ENCODE measurements at places on chromosomes 2 and 18.

GRCh38 chr18:49638891-49639557 is 77.2 kb downstream of the LIPG start:
- H3K36me3 ChIP-seq: peaks cover 1% of the 10 kb centered on the region
- H3K27ac ChIP-seq: no peak overlapping the region
- no peak overlapping the region for H3K4me3 ChIP-seq

DNA sequence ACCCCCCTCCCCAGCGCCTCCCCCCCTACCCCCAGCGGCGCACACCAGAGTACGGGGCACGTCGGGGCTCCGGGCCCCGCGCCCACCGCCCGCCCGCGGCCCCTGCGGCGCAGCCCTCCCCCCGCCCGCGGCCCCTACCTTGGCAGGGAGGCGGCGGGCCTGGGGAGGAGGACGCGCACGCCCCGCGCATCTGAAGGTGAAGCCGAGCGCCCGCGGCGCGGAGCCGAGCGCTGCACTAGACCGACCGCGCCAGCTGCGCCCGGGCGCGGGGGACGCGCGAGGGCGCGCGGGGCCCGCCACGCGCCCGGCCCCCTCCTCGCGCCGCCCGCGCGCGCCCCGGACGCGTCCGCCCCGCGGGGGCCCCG is at the start of gene ZNF516:
Gene ZNF516 (minus strand): TSS at position 237 of the 365 bp plus-strand sequence. CDS start 52,188 bp downstream, outside the sequence.
- peak; percentile 54 for DNase-seq
- peaks cover 32% of the 10 kb centered on the region for H3K4me1 ChIP-seq
- H3K36me3 ChIP-seq: peaks cover 12% of the 10 kb centered on the region
- H3K27ac ChIP-seq: peak within 1 kb of the TSS; percentile 92
- peaks cover 30% of the 10 kb centered on the region for H3K27me3 ChIP-seq
- H3K4me3 ChIP-seq: peak within 1 kb of the TSS; percentile 100

- H3K27ac ChIP-seq: no peak overlapping the region
- no peak overlapping the region for H3K4me3 ChIP-seq
- DNase-seq: peak; percentile 13
- no peaks in the 10 kb centered on the region for H3K4me1 ChIP-seq
Measured at GRCh38 chr18:6521803-6522418, 107.2 kb upstream of the L3MBTL4 start.

- DNase-seq: no peak
- no peak overlapping the region for H3K27ac ChIP-seq
- H3K36me3 ChIP-seq: peaks cover 2% of the 10 kb centered on the region
- H3K4me1 ChIP-seq: no peaks in the 10 kb centered on the region
Measured at GRCh38 chr2:149525323-149525722, 62.3 kb downstream of the MMADHC start.

GRCh38 chr18:3747176-3747973 is 297.4 kb downstream of the TGIF1 start:
- no peak for DNase-seq
- no peak overlapping the region for H3K4me3 ChIP-seq
- H3K27me3 ChIP-seq: peaks cover 8% of the 10 kb centered on the region
- H3K27ac ChIP-seq: no peak overlapping the region

- no peaks in the 10 kb centered on the region for H3K4me1 ChIP-seq
- H3K4me3 ChIP-seq: no peak overlapping the region
- H3K36me3 ChIP-seq: no peaks in the 10 kb centered on the region
- DNase-seq: no peak
- H3K27me3 ChIP-seq: no peaks in the 10 kb centered on the region
Measured at GRCh38 chr18:69002233-69002632, 204.4 kb downstream of the CCDC102B start.

DNA sequence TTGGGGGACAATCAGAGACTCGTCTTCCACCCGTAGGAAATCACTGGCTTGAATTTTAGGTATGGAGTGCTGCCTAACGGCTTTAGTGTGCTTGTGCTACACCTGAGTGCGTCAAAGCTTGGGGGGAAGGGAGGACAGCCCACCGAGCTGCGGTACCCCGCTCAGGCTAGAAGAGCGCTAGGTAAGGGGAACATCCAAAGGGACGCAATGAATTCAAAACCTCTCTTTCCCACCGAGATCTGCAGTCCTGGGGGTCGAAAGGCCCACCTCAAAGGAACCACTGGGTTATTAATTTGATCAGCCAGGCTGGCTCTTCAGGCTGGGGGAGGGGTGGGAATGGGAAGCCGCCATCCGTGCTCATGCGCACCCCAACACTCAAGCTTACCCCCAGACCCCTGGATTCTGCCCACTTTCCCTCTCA is 2.7 kb downstream of the EPHA4 start:
- DNase-seq: no peak
- peak overlapping the region; percentile 20 for H3K4me3 ChIP-seq
- H3K27me3 ChIP-seq: peaks cover 43% of the 10 kb centered on the region
- no peak overlapping the region for H3K27ac ChIP-seq
- H3K4me1 ChIP-seq: peaks cover 21% of the 10 kb centered on the region

GRCh38 chr18:32317651-32318050 is 127.8 kb downstream of the MEP1B start:
- no peak for DNase-seq
- peaks cover 20% of the 10 kb centered on the region for H3K27me3 ChIP-seq
- H3K27ac ChIP-seq: no peak overlapping the region
- no peaks in the 10 kb centered on the region for H3K4me1 ChIP-seq
- H3K4me3 ChIP-seq: no peak overlapping the region
